ENCODE measurements at places on chromosomes 2 and 18. TPM values are rescaled to one million over a fixed set of nuclear protein-coding genes. Genes with fewer than 3 reads are reported as not detected.

DNA sequence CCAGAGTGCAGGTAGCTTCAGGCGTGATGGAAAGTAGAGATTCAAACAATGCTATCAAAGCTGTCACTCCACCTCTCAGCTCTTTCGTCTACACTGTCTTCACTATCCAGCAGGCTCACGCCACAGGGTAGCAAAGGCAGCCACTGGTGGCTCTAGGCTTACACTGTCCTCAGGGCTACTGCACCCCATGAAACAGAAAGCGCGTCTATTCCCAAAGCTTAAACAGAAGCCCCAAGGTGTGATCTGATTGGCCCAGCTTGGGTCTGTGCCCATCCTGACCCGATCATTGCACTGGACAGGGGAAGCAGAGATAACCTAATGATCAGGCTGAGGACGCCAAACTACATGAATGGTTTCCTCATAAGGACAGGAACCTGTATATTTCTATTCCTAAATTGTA is 100.1 kb downstream of the PDCL3 start:
- DNase-seq: no peak

DNA sequence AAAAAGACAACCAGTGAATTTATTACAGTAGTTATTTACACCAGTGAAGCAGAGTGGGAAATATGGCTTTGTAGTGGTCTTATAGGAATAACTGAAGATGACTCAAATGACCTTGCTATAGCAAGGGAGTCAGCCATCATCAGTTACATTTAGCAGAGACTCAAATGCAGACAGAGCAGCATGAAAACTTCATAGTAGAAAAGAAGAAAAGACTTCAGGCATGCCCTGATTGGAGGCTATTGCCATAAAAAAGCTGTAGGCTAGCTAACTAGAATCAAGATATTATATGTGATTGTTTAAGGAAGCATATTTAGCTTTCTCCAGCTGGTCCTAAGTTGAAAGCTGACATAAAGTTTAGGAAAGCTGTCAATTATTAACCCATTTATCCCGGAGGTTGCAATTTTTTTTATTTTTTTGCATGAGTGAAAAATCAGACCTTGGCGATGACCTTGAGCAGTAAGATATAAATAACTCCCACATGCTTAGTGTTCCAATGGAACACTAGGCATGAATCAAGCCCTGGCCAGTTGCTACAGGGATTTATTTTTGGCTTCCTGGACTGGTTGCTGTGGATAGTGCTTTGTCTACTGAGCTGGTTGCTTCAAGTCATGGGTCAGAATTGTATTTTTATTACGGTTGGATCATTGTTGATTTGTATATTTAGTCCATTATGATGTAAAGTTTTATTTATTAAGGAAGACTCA is 675.6 kb upstream of the VRK2 start:
- DNase-seq: no peak

The TIGD1 gene
- total RNA-seq: 2.0 TPM

The IL1A gene
- not detected for total RNA-seq

The CREG2 gene
- total RNA-seq: not detected

GRCh38 chr18:28399781-28400362 is 222.9 kb upstream of the CDH2 start:
- DNase-seq: no peak

DNA sequence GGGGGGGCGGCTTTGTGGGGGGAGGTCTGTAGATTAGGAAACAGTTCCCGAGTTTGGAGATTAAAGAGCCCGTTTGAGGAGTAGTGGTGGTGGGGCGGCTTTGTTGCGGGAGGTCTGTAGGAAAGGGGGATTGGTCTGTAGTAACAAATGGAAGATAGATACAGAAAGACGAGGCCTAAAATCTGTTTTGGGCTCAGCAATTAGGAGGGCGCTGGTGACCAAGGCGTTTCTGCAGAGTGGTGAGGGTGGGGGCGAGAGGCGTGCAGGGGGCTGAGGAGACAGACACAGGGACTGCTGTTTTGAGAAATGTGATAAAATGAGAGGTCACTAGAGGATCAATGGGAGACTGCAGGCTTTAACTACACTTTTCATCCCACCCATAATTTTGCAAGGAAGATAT is 1.6 kb upstream of the ADNP2 start:
- no peak for DNase-seq

DNA sequence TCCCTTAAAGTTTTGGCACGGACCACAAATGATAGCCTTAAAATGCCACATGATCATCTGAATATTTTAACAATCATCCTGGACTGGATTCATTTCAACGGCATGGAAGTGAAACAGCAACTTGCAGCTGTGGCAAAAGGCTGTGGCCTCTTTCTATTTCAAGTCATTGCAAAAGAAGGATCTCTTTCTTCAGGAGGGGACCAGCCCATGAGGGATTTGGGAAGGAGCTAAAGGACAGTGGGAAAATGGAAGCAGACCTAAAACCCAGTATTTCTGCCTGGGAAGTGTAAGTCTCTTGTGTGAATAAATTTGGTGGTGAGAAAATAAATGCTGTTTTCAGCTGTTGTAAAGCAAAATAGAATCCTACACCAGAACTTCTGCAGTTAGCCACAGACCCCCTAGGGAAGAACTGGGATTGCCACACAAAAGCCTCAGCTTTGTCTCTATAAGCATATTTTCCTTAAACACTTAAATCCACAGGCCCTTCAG is 107.3 kb upstream of the ZFP36L2 start:
- DNase-seq: no peak

The UGT1A8 gene
- total RNA-seq: not detected

DNA sequence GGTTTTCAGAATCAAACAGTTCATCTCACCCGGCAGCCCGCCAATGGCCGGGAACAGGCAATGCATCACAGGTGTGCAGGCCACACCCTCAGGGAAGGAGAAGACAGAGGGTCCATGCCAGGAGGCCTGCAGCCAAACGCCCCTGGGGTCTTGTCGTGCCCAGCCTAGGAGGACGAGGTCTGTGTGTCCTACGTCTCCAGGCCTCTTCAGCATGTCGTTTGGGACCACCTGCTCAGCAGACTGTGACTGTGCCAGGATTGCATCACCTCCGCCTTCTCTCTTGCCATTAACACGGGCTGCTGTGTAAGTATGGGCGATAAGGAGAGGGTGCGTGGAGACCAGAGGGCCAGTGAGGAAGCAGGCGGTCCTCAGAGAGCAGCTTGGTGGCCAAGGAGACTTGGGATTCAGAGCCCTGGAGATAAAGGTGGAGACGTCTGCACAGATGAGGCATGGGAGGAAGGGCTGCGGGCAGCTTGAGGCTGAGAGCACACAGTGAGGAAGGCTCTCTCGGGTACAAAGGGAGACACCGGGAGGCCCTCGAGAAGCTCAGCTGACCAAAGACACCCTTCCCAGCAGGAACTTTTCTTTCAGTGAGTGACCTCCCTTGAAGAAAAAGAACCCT is 37.4 kb upstream of the KLHL29 start:
- DNase-seq: no peak

- peak; percentile 91 for DNase-seq
Measured at GRCh38 chr2:71453404-71454220, at the start of gene DYSF. Gene DYSF, plus strand, starts transcription at chr2:71453561.

The FBXO36 gene
- 0.62 TPM for total RNA-seq

- no peak for DNase-seq
Measured at GRCh38 chr2:134683561-134684112, 35.2 kb downstream of the TMEM163 start.

DNA sequence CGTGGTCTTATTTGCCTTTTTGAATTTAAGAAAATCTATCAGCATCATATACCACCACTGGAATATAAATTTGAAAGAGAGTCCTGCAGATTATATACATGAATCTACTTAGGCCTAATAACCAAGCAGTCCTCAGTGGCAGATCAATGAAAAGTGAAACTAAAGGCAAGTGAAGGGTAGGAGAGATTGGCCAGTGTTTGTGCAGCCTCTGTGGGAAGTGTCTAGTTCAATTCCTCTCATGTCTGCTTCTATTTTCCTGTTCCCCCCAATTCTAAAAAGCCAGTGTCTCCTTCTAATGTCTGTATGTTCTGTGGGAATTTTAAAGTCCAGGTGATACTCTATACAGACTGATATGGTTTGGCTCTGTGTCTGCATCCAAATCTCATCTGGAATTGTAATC is 61.9 kb downstream of the FN1 start:
- no peak for DNase-seq

- no peak for DNase-seq
Measured at GRCh38 chr2:151482171-151482725, 72.5 kb downstream of the RIF1 start.

DNA sequence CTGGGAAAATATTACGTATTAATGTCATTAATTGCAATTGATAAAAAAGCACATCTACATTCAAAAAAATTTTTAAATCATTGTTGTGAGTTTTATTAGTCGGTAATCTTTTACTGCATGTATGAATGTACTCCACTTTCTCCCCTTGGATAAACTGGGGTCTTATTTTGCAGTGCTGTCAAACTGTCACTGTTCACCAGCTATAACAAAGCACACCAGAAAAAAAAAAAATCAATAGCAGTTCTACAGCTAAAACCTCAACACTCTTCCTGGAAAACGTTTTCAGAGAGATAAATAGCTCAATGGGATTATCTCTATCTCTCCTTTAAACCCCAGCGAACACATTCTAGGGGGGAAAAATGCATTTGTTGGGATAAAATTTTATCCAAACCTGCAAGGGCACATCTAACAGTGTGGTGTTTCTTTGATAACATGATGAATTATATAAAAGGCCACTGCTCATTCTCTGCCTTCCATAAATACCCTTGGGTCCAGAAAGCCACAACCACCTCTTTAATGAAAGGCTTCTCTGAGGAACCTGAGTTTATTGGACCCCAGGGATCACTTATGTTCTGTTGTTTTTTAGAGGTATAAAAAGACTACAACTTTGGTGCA is 219.9 kb downstream of the CDH20 start:
- DNase-seq: no peak

- DNase-seq: no peak
Measured at GRCh38 chr18:50722311-50722710, 97.5 kb downstream of the MRO start.

The CCDC178 gene
- 0.27 TPM for total RNA-seq

The FAM228A gene
- 0.22 TPM for total RNA-seq

GRCh38 chr2:182463760-182464159 is 36.9 kb upstream of the PDE1A start:
- no peak for DNase-seq

The COPS9 gene
- total RNA-seq: 220 TPM

DNA sequence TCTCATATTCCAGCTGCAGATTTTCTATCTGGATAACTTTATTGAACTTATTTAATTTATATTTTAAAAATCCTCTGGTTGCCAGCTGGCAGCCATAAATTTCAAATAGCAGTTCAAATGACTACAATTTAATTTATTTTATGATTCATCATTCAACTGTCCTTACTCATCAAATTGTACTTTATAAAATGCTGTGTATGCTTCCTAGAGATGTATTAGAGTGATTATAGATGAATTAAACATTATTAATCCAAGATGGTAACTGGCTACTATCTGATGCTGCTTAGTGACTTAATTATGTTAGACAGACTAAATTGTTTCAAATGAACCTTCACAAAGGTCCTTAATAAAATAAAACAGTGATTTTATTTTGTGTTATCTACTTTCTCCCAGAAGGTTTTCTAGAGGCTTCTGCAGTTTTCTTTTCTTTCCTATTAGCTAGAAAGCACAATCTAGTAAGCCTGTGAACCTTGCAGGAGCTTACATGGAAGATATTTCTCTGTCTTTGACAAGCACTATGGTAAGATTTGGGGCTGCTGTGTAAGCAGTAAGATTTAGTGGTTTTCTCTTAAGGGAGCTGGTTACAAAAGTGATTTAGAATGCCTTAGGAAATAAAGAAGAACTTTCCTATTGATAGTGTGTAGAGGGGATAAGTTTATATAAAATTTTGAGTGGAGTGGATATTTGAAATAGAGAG is 322.3 kb downstream of the FSIP2 start:
- DNase-seq: no peak

- no peak for DNase-seq
Measured at GRCh38 chr2:56195563-56195962, 11.8 kb downstream of the CCDC85A start.

DNA sequence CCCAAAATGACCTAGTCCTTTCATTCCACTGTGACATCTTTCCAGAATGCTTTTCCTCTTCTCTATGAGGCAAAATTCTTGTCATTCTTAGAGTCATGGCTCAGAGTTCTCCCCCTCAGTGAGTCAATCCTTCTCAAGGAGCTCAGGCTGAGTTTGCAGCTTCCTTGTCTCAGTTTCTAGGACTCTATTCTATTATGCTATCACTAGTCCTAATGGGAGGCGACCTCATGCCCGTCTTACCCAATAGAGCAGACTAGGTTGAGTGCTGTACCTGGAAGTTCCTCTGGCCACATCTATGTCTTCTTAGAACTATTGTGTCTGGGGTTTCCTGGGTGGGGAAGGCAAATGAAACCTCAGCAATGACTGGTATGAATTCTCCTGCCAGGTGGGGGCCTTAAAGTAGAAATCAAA is 51.5 kb downstream of the HAUS1 start:
- no peak for DNase-seq

DNA sequence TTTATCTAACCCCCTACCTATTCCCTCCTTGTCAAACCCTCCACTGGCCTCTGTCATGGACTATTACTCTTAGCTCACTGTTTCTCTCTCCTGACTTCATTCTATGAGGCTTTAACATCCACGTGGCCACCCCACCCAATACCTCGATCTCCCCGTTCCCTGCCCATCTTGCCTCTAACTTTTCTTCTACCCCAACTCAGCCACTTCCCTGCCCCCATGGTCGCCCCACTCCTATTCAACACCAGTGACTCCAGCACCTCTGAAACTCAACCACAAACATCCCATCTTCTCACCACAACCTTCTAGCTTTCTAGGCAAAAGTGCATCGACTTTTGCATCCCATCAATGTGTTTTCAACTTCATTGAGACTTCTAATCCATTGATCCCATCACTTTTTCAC is 94.2 kb upstream of the EPAS1 start:
- DNase-seq: no peak

GRCh38 chr2:75729861-75730260 is 19.1 kb upstream of the GCFC2 start:
- no peak for DNase-seq

The LIMS3 gene
- 5.3 TPM for total RNA-seq

The LBX2 gene
- total RNA-seq: 0.43 TPM

GRCh38 chr2:117785740-117786139 is 28.8 kb upstream of the DDX18 start:
- DNase-seq: no peak

The GALNT14 gene
- total RNA-seq: 0.38 TPM

The TRIM43 gene
- total RNA-seq: not detected

The GAREM2 gene
- total RNA-seq: 1.4 TPM

The G6PC2 gene
- total RNA-seq: not detected

DNA sequence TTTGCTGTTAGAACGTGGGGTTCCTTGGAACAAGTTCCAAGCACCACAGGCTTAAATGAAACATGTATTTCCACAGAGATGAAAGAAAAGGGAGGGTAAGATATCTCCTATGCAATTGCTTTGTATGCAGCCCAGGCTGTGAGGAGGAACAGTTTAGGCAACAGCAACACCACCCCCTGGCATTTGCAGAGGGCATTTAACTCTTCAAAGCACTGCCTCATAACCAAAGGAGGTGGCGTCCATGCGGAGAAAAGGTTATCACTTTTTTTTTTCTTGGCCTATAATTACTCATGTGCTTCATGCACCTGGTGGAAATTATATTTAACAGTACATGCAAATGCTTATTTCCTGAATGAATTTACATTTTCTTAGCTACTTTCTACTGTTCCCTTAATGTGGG is 286.0 kb downstream of the LPIN1 start:
- no peak for DNase-seq

- DNase-seq: no peak
Measured at GRCh38 chr2:86392873-86393518, 48.2 kb upstream of the KDM3A start.

- peak; percentile 66 for DNase-seq
Measured at GRCh38 chr18:8367217-8367988, 241.8 kb upstream of the RAB12 start.

- DNase-seq: no peak
Measured at GRCh38 chr2:134335601-134336000, 81.7 kb downstream of the MGAT5 start.

The DPYSL5 gene
- not detected for total RNA-seq
